RCC 7860 (cell line): ENCODE measurements at places on chromosomes 7 and 10.
A peak's percentile ranks its signal among the peaks of the same experiment; 100 is the strongest.

DNA sequence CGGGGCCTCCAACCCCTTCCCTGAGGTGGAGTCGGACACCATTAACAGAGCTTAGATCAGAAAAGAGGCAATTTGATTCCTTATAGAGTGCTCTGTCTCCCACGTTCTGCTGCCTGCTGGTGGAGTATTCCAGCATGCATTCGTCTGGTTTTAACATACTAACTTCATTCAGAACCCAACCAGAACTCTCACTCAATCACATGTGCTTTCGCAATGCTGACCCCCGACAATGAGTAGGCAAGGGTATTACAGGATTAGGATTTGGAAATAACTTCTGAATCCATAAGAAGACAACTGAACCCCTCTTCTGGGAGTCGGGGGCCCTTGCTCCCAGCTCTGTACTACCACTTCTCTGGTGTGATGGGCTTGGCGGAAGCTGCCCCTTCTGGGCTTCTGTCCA lies 55.7 kb upstream of the HABP2 start:
- DNase-seq = no peak

- no peak for DNase-seq
These were observed 76.3 kb downstream of the CACNB2 start for GRCh38 chr10:18216482-18216881.

DNA sequence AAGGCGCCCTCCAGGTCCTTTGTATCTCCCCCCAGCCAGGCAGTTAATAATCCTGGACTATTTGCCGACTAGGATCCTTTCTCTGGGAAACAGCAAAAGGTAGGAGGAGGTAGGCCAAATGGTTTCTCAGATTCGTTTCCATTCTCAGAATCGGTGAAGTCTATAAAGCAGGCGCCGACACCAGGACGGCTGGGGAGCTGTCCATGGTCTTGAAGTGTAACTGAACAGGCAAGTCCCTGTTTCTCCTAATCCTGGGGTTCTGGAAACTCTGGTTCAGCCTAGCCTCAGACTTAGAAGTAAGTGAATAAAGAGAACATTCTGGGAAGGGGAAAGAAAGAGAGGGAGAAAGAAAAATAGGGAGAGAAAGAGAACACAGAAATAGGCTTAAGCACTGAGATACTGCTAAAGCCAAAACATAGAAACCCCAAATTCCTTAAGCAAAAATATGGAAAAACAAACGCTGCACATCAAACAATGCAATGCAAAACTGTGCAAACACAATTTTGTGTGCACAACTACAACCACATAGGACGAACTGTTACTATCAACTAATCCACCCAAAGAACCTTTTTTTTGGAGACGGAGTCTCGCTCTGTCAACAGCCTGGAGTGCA lies 11.1 kb upstream of the INA start:
- DNase-seq = no peak

GRCh38 chr7:64114791-64115190 lies 69.6 kb downstream of the ZNF727 start:
- DNase-seq = no peak

- no peak for DNase-seq
These were observed 114.0 kb upstream of the RET start for GRCh38 chr10:42962902-42963231.

DNA sequence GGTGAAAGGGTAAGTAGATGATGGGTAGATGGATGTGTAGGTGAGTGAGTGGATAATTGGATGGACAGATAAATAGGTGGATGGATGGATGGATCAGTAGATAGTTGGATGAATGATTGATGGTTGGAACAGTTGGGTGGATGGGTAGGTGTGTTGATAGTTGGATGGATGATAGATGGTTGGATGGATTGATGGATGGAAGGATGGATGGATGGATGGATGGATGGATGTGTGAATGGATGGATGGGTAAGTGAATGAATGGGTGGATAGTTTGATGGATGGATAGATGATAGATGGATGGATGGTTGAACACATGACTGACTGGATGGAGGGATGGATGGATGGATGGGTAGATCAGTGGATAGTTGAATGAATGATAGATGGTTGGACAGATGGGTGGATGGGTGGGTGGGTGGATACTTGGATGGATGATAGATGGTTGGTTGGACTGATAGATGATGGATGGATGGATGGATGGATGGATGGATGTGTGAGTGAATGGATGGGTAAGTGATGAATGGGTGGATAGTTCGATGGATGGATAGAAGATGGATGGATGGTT lies 37.0 kb downstream of the PDGFA start:
- DNase-seq = no peak

GRCh38 chr10:94194256-94194655 lies 168.5 kb downstream of the NOC3L start:
- peak; percentile 71 for DNase-seq

- DNase-seq = no peak
These were observed 64.8 kb upstream of the PRKAR2B start for GRCh38 chr7:106979551-106980357.

DNA sequence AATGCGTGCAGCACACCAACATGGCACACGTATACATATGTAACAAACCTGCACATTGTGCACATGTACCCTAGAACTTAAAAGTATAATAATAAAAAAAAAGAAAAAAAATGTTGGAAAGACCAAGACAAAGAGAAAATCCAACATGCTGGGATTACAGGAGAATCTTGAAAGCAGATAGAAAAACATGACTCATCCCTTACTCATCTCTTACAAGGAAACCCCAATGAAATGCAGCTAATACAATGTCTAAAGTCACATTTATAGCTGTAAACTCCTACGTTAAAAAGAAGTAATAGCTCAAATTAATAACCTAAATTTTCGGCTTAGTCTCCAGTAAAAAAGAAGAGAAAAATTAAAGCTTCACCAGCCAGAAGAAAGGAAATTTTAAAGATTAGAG lies 47.5 kb upstream of the DGKB start:
- no peak for DNase-seq

DNA sequence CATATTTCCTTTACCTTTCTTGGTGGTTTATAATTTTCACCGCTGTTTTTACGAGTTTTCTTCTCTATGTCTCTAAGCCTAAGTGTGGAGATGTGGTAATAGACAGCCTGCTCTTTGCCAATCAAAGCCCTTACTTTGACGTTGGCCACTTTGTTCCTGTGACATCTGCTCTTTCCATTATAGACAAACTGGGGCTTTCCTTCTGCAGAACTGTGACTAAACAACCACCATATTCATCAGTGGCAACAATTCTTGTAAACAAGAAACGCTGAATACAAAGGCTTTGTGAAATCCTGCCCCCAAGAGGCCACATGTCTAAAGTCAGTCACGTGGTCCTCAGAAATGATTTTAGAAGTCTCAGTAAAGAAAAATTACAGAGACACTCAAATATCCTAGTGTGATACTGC lies 59.6 kb upstream of the CAPZA2 start:
- DNase-seq = peak; percentile 56

DNA sequence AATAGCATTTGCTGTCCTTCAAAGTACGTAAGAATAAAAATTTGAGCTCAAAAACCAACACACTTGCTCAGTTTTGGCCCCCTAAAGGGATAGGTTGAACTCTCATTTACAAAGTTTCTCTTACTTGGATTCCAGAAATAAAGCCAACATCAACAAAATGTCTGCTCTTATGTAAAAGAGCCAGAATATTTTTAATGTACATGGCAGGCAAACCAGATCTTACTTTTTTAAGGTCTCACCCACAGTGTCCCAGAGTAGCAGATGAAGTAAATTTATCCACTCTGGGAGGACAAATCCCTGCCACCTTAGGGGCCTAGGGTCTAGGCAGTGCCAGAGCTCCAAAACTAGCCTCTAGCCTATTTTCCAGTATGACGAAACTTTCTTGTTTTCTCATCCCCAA lies 159.6 kb downstream of the SKAP2 start:
- DNase-seq = no peak

- no peak for DNase-seq
These were observed 512.1 kb downstream of the RPS24 start for GRCh38 chr10:78545756-78546155.

GRCh38 chr10:110210674-110211464 lies 3.5 kb downstream of the MXI1 start:
- DNase-seq = peak; percentile 94

DNA sequence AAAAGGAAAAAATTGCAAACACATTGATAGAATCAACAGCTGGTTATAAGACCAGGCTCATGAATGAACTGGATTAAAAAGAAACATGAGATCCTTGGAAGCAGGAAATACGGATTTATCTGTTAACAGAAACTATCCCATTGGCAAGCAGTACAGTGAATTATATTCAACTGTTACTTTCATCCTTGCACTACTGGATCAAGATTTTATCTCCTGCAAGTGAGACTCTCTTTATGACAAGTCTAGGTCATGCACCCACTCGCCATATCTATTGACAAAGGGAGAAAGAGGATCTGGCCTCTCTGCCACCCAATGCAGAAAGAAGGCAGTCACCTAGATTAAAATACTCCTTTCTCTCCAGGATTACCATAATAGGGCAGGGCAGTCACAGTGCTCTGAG lies 41.4 kb downstream of the CSTF2T start:
- no peak for DNase-seq

GRCh38 chr10:34808336-34808735 lies 6.8 kb downstream of the PARD3 start:
- DNase-seq = no peak

- no peak for DNase-seq
These were observed 1.8 kb downstream of the SSC4D start for GRCh38 chr7:76407718-76408117.

DNA sequence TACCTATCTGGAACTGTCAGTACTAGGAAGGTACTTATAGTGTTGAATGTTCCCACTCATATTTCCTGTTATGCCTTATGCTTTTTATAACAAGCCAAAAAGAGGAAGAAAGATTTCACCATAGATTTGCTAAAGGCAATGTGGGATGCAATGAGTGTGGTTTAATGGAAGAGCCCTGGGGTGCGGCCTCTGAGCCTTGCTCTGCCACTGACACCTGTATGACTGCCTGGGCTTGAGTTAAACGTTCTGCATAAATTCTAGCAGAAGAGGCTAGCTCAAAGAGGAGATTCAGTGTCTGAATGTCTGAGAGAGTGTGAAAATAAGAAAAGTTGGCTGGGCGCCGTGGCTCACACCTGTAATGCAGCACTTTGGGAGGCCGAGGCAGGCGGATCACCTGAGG lies 143.8 kb downstream of the TPST1 start:
- no peak for DNase-seq
